ENCODE measurements at places on chromosomes 16 and 17. TPM values are rescaled to one million over a fixed set of nuclear protein-coding genes. Genes with fewer than 3 reads are reported as not detected.

The HS3ST2 gene
- not detected for total RNA-seq

The MT1H gene
- total RNA-seq: 5.4 TPM

- H3K36me3 ChIP-seq: peaks cover 63% of the 10 kb centered on the region
- H3K27ac ChIP-seq: no peak overlapping the region
- peaks cover 5% of the 10 kb centered on the region for H3K4me1 ChIP-seq
- H3K27me3 ChIP-seq: no peaks in the 10 kb centered on the region
- no peak for DNase-seq
- no peak overlapping the region for H3K4me3 ChIP-seq
Observed at GRCh38 chr16:30721606-30722005, 22.6 kb downstream of the SRCAP start.

DNA sequence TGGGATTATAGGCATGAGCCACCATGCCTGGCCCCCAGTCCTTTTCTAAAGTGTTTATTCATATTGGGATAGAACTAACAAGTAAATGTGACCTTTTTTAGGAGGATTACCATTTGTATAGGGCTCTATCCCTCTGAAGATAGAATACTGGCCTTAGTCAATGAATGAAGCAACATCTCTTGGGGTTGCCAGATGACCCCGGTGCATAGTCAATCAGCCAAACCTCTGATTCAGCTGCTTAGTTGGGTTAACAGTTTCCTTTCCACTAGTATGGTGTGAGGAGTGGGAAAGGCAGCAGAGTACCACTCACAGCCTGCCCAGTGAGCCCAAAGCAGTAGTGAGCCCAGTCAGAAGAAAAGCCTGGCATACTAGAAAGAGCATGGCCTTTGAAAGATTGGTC lies 94.6 kb upstream of the TBX2 start:
- H3K36me3 ChIP-seq: no peaks in the 10 kb centered on the region
- H3K27me3 ChIP-seq: no peaks in the 10 kb centered on the region
- no peak overlapping the region for H3K27ac ChIP-seq
- H3K4me3 ChIP-seq: no peak overlapping the region
- no peaks in the 10 kb centered on the region for H3K4me1 ChIP-seq

DNA sequence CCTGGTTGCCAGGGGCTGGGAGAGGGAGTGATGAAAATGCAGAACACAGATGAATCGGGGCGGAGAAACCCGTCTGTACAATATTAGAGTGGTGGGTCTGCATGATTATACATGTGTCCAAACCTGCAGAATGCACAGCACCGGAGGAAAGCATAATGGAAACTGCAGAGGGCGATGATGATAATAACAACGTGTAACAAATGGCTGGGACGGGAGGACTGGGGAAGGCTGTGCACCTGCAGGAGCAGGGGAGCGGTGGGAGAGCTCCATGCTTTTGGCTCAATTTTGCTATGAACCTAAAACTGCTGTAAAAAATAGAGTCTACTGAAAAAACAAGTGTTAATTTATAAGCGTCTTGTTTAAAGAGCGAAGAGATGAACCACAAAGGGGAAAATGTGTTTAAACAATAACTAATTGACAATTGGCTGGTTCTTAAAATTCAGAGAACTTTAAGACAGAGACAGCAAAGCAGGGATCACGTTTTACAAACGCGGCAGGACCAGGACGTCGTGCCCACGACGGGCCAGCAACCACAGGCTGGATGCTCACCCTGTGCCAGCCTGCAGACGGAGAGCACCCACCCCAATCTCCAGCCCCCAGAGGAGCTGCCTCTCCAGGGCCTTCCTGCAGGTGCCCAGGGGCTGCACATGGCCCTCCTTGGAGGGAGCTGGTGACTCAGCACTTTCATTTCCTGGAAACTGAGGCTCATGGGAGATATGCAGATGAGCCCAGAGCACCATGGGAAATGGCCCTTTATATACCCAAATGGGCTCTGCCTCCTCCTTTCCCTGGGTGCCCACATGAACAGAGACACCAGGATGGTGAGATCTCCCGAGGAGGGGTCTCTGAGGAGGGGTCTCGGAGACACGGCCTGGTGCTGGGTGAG lies at the start of gene TEX19:
Gene TEX19, plus strand, starts transcription at position 783 of the 886 bp plus-strand sequence. CDS start 2,904 bp downstream, outside the sequence.
- H3K4me3 ChIP-seq: no peak within 1 kb of the TSS
- H3K27ac ChIP-seq: no peak within 1 kb of the TSS
- peaks cover 6% of the 10 kb centered on the region for H3K27me3 ChIP-seq
- DNase-seq: peak; percentile 42
- no peaks in the 10 kb centered on the region for H3K36me3 ChIP-seq
- H3K4me1 ChIP-seq: peaks cover 9% of the 10 kb centered on the region

GRCh38 chr17:39608142-39608981 lies 642 bp upstream of the NEUROD2 start:
- no peak for DNase-seq
- no peaks in the 10 kb centered on the region for H3K36me3 ChIP-seq
- H3K4me3 ChIP-seq: no peak overlapping the region
- H3K4me1 ChIP-seq: peaks cover 19% of the 10 kb centered on the region
- peaks cover 43% of the 10 kb centered on the region for H3K27me3 ChIP-seq

DNA sequence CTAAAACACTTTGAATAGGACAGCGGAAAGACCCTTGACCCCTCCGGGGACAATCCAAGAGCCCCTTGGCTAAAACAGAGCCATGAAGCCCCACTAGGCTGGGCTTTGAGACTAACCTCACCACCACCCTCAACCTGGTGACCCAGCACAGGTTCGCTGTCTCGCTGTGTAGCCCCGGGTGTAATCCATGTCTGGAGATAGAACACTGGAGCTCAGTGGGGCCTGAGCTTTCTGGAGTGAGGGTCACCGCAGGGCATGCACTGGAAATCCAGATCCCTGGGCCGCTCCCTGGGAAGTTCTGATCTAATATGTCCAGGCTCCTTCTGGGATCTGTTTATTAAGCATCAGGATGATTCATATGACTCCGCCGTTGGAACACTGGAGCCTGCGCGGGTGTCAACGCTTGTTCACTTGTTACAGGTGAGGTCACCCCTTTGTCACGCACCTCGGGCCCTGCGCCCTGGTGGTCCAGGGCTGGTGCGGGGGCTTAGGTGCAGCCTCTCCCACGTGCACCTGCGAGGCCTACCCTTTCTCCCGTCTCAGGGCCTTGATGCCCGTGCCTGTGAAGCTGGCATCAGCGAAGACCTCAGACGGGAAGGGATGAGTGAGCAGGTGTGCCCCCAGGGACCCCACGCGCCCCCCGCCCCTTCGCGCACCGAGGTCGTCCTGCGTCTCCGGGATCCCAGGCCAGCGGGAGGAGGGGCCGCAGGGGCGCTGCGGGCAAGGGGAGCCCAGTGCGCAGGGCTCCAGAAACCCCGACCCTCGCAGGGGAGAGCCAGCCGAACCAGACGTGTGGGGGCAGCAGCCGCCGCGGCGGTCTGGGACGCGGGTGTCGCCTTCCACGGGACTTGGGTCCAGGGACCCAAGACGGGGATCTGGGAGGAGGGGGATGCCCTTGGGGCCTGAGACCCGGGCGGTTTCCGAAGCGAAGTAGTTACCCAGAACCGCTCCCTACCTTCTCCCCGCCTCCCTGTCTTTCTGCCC lies 224.1 kb upstream of the FOXF1 start:
- H3K4me1 ChIP-seq: no peaks in the 10 kb centered on the region
- H3K4me3 ChIP-seq: no peak overlapping the region
- H3K27ac ChIP-seq: no peak overlapping the region
- H3K27me3 ChIP-seq: peaks cover 43% of the 10 kb centered on the region
